Muscle of leg (tissue), 16 donors: ENCODE measurements at places on chromosomes 3 and 15. TPM values are rescaled to one million over a fixed set of nuclear protein-coding genes. Genes with fewer than 3 reads are reported as not detected.

GRCh38 chr15:85886309-85886811, 91.6 kb upstream of the KLHL25 start:
- DNase-seq: peak; percentile 92
- peak overlapping the region; percentile 75 for H3K27ac ChIP-seq
- H3K27me3 ChIP-seq: no peaks in the 10 kb centered on the region
- peaks cover 31% of the 10 kb centered on the region for H3K4me1 ChIP-seq
- no peak overlapping the region for H3K4me3 ChIP-seq

GRCh38 chr15:33171202-33171601, 23.3 kb downstream of the FMN1 start:
- no peak for DNase-seq
- H3K4me3 ChIP-seq: no peak overlapping the region
- no peak overlapping the region for H3K27ac ChIP-seq

Gene TRH
- 0.13 TPM for total RNA-seq

DNA sequence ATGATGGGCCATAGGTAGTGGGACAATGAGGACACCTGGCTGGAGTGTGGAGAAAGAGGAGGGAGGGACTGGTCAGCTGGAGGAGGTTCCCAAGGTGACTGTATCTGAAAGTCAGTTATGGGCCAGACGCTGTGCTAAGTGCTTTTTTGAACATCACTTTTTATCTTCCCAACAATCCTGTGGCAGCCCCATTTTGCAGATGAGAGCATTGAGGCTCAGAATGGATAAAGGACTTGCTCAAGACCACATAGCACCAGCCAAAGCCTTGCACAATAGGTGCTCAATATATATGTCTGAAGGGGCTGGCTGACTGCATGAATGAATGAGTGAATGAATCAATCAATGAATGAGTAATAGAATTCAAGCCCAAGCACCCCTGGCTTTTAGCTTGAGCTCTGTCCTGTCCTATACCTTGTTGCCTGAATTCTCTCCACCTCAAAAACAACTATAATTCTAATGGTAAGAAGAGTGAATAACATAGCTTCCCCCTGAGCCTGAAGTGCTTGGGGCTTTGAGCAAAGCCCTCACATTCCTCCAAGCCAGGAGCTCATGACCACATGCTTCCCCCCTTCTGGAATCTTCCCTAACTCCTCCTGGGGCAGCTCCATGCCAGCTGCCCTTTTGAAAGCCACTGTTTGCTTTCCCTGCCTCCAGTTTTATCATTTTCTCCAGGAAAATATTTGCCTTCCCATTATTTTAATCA, 150.9 kb downstream of the RPLP1 start:
- no peaks in the 10 kb centered on the region for H3K4me1 ChIP-seq
- no peak overlapping the region for H3K4me3 ChIP-seq
- DNase-seq: no peak
- peaks cover 20% of the 10 kb centered on the region for H3K27me3 ChIP-seq
- no peaks in the 10 kb centered on the region for H3K36me3 ChIP-seq
- H3K27ac ChIP-seq: no peak overlapping the region

Gene EIF4E3
- total RNA-seq: 4.2 TPM

DNA sequence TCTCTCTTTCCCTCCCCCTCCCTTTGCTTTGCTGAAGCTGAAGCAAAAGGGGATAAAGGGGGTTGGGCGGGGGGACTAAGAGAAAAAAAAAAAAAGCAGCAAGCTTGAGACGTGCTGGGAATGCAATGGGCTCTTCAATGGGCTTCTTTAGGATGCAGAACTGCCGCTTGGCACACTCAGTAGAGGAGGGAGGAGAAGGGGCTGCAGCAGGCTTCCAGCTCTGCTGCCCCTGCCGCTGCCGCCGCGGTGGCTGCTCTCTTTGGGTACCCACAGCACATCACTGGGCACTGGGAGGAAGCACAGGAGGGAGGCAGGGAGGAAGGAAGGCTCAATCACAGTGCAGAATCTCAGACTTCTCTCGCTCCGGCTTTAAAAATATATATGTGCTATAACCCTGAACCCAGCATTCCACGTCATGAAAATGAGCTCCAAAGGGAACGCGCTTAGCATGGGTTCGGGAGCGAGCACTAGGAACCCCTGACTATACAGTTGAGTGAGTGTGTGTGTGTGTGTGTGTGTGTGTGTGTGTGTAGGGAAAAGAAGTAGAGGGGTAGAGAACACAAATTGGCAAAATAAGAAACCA, 3.5 kb downstream of the SLITRK3 start:
- peaks cover 33% of the 10 kb centered on the region for H3K4me1 ChIP-seq
- peak overlapping the region; percentile 31 for H3K4me3 ChIP-seq
- H3K36me3 ChIP-seq: no peaks in the 10 kb centered on the region
- peaks cover 49% of the 10 kb centered on the region for H3K27me3 ChIP-seq

DNA sequence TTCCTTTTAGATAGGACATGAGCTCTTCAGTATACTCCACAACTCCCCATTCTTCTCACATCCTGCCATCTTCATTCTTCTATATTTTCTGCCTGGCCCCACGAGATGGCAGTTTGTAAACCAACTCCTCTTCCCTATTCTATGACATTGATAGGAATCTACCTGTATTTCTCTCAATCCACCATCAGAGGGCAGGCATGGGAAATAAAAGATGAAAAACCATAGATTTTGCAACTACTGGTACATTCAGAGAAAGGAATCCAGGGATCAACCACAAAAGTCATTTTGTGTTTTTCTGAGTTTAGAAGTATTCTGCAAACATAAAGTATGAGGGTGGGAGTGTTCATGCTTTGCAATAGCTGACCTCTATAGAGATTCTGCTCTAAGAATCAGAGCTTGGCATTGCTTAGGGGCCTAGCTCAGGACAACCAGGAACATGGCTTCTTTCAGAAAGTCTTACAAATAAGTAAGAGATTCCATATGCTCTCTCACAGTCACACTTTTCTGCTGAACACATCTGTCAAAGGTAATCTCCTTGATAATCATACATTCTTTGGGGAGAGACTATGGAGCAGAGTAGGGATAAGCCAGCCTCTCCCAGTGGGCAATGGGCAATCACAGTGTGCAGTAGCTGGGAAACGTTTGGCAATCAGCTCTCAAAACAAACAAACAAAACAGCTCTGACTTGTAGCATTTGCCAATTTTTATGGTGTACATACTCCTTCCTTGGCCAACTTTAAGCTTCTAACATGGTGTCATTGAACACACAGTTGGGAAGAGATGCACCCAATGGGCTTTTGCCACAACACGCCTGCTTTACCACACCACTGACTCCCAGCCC, 43.1 kb upstream of the SLC25A36 start:
- no peaks in the 10 kb centered on the region for H3K36me3 ChIP-seq
- H3K4me3 ChIP-seq: no peak overlapping the region
- DNase-seq: peak; percentile 65
- no peak overlapping the region for H3K27ac ChIP-seq
- no peaks in the 10 kb centered on the region for H3K27me3 ChIP-seq
- peaks cover 11% of the 10 kb centered on the region for H3K4me1 ChIP-seq

- no peaks in the 10 kb centered on the region for H3K36me3 ChIP-seq
- H3K27ac ChIP-seq: no peak overlapping the region
- H3K4me1 ChIP-seq: peaks cover 40% of the 10 kb centered on the region
- no peak for DNase-seq
- peaks cover 21% of the 10 kb centered on the region for H3K27me3 ChIP-seq
Observed at GRCh38 chr3:46690798-46691197, 2.7 kb downstream of the ALS2CL start.

DNA sequence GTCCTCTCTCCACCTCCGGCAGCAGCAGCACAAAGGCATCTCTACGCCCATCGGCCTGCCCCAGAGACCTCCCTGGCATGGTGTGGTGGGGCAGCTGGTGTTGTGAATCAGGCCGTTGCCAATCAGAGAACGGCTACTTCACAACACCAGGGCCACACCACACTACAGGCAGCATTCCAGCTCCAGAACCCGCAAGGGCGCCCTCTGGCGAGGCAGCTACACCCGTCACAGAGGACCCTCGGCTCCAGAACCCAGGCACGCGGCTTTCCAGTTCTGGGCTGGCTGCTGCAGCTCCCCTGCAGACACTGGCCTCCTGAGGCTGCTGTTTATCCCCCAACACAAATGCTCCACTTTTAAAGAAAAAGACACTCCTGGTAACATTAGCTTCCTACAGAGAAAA, 127.5 kb upstream of the TOPAZ1 start:
- H3K27ac ChIP-seq: no peak overlapping the region
- peaks cover 7% of the 10 kb centered on the region for H3K27me3 ChIP-seq
- no peak overlapping the region for H3K4me3 ChIP-seq
- H3K36me3 ChIP-seq: no peaks in the 10 kb centered on the region
- peaks cover 7% of the 10 kb centered on the region for H3K4me1 ChIP-seq

Gene COMMD4
- 45.7 TPM for total RNA-seq

DNA sequence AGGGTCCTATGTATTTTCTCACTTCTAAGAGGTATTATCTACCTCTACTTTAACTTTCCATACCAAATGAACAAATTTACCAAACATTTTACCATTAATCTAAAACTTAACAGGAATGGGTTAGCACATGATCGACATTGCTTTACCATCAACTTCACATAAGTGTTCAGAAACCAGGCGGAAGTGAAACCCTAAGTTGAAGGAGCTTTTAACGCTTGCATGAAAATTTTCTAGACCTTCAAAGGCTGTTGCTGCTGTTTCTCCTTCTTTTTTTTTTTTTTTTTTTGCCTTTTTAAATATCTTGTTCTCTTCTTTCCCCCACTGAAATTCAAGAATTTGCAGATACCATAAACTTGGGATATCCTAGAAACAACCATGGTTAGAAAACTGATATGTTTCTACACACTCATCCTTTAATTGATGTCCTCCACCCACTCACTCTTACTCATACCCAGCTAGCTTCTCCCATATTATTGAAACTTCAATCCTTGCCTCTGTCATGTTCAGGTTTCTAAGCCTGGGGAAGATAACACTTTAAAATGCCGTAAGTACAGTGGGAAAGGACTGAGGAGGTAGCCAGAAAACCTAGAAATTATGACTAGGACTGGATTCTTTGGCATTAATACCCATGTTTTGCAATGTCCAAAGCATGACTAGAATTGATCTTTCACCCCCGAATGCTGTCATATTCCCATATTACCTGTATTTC, 24.7 kb downstream of the MYO5A start:
- DNase-seq: peak; percentile 60
- no peaks in the 10 kb centered on the region for H3K27me3 ChIP-seq
- H3K4me1 ChIP-seq: no peaks in the 10 kb centered on the region
- no peaks in the 10 kb centered on the region for H3K36me3 ChIP-seq

Gene SLC12A8
- total RNA-seq: 1.5 TPM

- no peak overlapping the region for H3K27ac ChIP-seq
- no peaks in the 10 kb centered on the region for H3K4me1 ChIP-seq
- no peak overlapping the region for H3K4me3 ChIP-seq
- H3K36me3 ChIP-seq: no peaks in the 10 kb centered on the region
Observed at GRCh38 chr3:66723231-66723630, 222.4 kb upstream of the LRIG1 start.

- H3K4me1 ChIP-seq: no peaks in the 10 kb centered on the region
- H3K27me3 ChIP-seq: no peaks in the 10 kb centered on the region
- no peak overlapping the region for H3K27ac ChIP-seq
- no peak for DNase-seq
- no peak overlapping the region for H3K4me3 ChIP-seq
Observed at GRCh38 chr3:153633407-153633806, 471.4 kb downstream of the RAP2B start.

Gene PPP2R3A
- total RNA-seq: 64.6 TPM

GRCh38 chr3:23793528-23794134, 12.1 kb upstream of the UBE2E1 start:
- H3K4me3 ChIP-seq: no peak overlapping the region
- no peaks in the 10 kb centered on the region for H3K4me1 ChIP-seq
- DNase-seq: no peak
- H3K27ac ChIP-seq: no peak overlapping the region
- H3K36me3 ChIP-seq: no peaks in the 10 kb centered on the region

DNA sequence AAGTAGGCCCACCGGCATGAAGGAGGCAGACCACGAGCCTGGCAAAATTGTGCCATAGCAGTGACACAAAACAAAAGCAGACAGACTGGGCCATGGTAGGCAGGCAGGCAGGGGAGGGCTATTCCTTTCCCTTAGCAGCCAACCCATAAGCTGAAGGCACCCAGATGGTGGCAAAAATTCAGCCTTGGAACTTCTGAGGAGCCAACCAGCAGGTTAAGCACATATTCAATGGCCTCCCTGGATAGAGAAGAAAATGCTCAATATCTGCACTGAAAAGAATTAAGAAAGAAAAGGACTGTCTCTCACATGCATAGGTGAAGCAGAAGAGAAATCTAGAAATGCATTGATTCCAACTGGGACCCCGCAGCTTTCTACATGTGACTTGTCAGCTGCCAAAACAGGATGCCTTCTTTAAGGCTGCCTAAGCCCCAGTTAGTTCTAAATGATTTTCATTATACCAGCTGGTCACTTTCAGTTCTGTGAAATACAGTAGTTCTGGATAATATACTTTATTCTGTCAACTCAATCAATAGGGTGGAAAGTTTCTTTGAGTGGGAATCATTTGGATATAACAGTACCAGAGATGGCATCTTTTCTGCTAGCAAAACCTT, 2.7 kb downstream of the PRICKLE2 start:
- H3K4me3 ChIP-seq: no peak overlapping the region
- no peaks in the 10 kb centered on the region for H3K27me3 ChIP-seq
- no peaks in the 10 kb centered on the region for H3K36me3 ChIP-seq

Gene RLBP1
- total RNA-seq: not detected

DNA sequence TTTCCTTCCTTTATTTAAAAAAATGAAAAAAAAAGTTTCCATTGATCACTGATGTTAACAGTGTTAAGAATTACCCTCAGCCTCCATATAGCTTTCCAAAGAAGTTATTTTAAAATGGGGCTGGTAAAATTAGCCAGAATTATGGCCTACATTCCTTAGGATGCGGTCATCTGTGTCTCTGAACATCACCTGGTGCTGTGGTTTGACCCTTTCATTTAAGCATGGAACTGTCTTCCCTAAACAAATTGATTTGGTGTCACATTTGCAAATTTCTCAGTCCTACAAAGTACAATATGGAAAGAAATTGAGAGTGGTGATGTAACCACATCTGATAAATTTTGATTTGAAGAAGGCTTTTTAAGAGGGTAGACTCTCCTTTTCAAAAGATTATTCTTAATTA, 40.3 kb upstream of the ZPLD1 start:
- H3K36me3 ChIP-seq: no peaks in the 10 kb centered on the region
- no peaks in the 10 kb centered on the region for H3K4me1 ChIP-seq
- no peak for DNase-seq
- H3K27me3 ChIP-seq: no peaks in the 10 kb centered on the region

GRCh38 chr15:78041946-78042345, 35.6 kb downstream of the TBC1D2B start:
- no peak for DNase-seq
- H3K27ac ChIP-seq: no peak overlapping the region
- H3K4me1 ChIP-seq: peaks cover 19% of the 10 kb centered on the region
- H3K36me3 ChIP-seq: peaks cover 32% of the 10 kb centered on the region
- H3K27me3 ChIP-seq: no peaks in the 10 kb centered on the region

DNA sequence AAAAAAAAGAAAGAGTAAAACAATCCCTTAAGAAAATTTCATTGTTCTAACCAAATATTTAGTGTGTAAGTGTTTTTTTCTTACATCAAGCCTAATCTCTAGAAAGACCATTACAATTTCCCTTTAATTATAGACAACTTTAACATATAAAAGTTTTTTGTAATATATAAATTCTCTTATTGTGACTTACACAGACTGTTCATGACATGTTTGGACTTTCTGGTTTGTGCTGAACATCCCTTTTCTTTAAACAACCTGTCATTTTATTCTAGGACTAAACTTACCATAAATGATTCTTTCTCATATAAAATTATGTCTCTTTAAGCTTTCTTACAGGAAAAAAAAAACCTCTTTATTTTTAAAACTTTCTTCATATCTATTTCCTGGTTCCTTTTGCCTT, 13.0 kb upstream of the BTLA start:
- H3K4me3 ChIP-seq: no peak overlapping the region
- H3K27ac ChIP-seq: no peak overlapping the region
- H3K36me3 ChIP-seq: no peaks in the 10 kb centered on the region
- no peaks in the 10 kb centered on the region for H3K27me3 ChIP-seq

- H3K27me3 ChIP-seq: no peaks in the 10 kb centered on the region
- H3K4me1 ChIP-seq: no peaks in the 10 kb centered on the region
- H3K4me3 ChIP-seq: no peak overlapping the region
- DNase-seq: no peak
Observed at GRCh38 chr3:59064276-59064675, 14.5 kb upstream of the CFAP20DC start.
